ENCODE measurements at places on chromosomes 2 and 18.

GRCh38 chr2:217206016-217206725 lies 346.3 kb upstream of the TNP1 start:
- no peak for DNase-seq

DNA sequence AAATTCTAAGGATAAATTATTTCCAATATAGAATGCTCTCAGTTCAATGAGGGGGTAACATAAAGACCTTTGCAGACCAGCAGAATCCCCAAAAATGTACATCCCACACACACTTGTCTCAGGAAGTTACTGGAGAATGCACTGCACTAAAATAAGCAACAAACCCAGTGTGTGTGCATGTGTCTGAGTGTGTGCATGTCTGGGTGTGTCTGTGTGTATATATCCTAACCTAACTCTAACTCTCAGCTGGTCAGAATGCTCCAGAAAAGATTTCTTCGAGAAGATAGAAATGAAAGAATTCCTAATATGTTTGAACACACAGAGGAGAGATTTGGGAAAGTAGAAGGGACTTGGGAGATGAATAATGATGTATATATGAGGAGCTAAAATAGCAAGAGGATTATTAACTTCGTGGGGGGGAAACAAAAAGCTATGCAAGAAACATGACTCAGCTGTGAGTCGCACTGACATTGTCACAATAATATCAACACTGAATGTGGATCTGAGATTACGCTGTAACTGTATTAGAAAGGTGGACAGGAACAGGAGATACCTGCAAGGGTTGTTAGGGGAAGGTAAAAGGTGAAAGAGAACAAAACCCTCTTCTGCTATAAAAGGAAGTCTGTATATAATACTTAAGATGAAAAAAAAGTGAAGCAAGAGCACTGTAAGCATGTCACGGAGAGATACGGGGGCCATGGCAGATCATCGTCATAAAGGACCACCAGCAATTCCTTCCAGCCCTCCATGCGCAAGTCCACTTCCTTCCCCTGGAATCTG lies 11.1 kb downstream of the COLEC12 start:
- DNase-seq = peak; percentile 93

DNA sequence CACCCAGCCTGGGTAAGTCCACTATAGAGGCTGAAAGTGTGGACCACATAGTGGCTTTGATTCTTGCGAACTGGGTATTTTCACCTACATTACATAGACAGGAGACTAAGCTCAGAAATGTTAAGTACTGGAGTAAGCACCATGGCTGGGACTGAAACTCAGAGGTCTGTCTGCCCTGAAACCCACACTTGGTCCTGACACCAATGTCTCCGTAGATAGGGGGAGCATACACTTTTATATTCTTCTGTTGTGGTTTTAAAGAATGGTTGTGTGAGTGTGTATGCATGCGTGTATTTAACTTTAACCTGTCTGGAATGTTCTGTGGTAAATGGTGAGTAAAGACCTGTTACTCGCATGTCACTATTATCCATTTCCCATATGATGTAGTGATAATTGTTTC lies 10.3 kb upstream of the NPPC start:
- no peak for DNase-seq

- DNase-seq = no peak
Measured at GRCh38 chr2:235729557-235729947, 235.7 kb downstream of the AGAP1 start.

- no peak for DNase-seq
Measured at GRCh38 chr2:69811591-69811990, 17.9 kb upstream of the GMCL1 start.

DNA sequence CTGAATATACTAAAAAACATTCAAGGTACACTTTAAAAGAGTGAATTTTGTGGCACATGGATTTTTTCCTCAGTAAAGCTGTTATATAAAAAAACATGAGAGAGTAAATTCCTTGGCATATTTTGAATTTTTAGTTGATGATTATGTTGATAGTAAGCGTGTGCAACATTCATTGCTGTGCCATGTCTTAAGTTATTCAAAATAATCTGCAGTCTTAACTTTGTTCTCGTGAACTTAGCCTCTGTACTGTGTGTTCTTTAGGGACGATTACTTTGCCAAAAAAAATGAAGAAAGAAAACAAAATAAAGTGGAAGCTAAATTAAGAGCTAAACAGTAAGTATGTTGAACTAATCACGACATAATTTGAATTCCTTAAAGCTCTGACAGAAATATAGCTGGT lies 9.6 kb downstream of the SSB start:
- peak; percentile 70 for DNase-seq

GRCh38 chr18:63182861-63183260 lies 136.7 kb downstream of the BCL2 start:
- no peak for DNase-seq

GRCh38 chr2:121368836-121369235 lies 83.8 kb upstream of the TFCP2L1 start:
- DNase-seq = peak; percentile 42

DNA sequence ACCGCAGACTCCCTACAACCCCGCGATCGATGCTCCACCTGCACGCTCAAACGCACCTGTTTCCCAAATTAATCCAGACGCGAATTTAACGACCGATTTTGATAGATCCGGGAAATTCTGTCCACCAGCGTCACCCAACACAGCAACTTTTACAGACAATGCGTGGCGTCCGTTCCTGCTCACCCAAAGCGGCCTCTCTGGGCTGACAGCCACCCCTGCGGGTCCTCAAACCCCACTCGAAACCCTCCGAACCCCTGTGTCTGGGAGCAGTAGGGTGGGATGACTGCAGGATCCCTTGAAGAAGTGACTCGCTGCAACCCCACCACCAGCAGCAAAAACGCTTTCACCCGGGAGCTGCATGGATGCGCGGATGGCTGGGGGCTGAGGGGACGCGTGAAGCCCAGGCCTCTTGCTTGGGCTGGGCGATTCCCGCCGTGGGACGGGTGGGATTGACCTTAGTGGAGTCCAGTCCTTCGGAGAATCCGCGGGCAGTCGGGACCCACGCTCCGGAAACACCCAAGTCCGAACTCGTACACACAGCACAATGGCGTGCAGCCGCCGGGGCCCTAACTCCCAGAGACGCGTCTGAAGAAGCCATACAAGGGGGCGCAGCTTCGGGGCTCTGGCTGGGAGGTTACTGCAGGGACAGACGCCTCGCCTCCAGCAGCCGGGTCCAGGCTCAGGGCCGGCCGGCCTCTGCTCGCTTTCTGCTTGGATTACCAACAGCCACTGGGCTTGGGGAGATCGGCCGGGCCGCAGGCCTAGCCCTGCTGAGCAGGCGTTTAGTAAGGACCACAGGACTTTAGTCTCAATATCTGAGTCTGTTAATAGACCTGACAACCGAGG lies 31.1 kb upstream of the ATP6V1B1 start:
- no peak for DNase-seq

GRCh38 chr2:160816916-160817499 lies 323.4 kb upstream of the RBMS1 start:
- no peak for DNase-seq

GRCh38 chr2:175852879-175853615 lies 149.0 kb downstream of the LNPK start:
- peak; percentile 6 for DNase-seq

- no peak for DNase-seq
Measured at GRCh38 chr2:203586696-203587095, 51.6 kb upstream of the RAPH1 start.

DNA sequence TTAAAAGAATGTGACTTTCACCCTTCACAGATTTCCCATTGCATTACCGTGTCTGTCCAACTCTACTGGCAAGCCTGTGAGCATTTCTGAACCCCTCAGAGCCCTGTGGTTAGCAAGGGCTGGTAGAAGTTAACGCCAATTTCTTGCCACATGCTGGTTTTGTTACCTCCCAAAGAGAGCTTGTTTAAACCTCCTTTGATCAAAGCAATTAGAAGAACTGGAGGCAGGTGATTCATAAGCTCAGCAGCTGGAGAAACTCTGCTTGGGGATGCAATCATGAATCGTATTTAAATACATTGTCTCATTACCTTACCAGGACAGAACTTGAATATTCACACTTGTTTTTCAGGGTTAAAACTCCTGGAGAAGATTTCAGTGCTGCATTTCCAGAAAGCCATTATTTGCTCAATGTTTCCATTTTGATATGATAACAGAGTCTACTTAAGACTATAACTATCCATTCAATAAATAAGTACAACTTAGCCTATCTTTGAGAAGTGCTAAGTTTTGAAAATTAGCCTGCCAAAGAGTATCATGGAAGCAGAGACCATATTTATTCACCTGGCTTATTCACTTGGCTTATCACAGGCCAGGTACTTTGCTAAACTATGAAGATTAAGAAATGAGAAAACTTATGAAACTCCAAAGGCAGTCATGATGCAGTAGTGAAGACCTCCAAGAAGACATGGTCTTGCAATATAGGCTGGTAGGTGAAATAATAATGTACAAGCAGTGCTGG lies 292.8 kb downstream of the INSIG2 start:
- DNase-seq = no peak

GRCh38 chr2:53040536-53041229 lies 726.9 kb upstream of the CHAC2 start:
- no peak for DNase-seq

GRCh38 chr2:1784986-1785617 lies 40.8 kb upstream of the PXDN start:
- DNase-seq = no peak

DNA sequence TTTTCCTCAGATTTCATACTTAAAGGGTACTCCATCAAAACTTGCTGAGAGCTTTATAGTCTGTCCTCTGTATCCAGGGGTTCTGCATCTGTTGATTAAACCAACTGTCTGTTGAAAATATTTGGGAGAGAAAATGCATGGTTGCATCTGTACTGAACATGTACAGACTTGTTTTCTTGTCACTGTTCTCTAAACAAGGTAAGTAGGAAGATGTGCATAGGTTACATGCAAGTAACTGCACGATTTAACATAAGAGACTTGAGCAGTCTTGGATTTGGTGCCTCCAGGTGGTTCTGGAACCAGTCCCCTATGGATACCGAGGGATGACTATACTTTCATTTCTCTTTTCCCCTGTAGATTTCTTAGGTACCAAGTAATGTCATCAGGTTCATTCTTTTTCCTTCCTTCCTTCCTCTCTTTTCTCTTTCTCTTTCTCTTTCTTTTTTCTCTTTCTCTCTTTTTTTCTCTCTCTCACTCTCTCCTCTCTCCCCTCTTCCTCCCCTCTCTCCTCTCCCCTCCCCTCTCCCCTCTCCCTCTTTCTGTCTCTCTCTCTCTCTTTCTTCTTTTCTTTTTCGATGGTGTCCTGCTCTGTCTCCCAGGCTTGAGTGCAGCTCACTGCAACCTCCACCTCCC lies 23.2 kb downstream of the ADNP2 start:
- no peak for DNase-seq

GRCh38 chr18:25247725-25248124 lies 104.2 kb downstream of the ZNF521 start:
- DNase-seq = peak; percentile 85

DNA sequence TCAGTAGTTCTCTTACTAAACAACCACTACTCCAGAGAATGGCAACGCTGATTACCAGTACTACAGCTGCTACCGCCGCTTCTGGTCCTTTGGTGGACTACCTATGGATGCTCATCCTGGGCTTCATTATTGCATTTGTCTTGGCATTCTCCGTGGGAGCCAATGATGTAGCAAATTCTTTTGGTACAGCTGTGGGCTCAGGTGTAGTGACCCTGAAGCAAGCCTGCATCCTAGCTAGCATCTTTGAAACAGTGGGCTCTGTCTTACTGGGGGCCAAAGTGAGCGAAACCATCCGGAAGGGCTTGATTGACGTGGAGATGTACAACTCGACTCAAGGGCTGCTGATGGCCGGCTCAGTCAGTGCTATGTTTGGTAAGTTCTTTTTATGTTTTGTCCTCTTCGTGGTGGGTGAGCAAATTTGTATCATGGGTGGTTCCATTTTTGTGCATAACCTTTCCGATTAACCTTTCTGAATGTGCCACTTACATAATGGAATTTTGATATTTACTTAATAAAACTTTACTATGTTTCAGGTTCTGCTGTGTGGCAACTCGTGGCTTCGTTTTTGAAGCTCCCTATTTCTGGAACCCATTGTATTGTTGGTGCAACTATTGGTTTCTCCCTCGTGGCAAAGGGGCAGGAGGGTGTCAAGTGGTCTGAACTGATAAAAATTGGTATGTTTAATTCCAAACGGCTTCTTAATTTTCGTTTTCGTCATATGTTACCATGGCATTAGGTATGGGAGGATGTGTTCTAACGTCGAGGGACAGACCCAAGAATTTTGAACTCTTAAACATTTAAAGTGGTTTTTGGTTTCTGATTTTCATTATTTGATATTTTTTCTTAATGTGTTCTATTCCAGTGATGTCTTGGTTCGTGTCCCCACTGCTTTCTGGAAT lies 1.3 kb downstream of the SLC20A1 start:
- DNase-seq = no peak

DNA sequence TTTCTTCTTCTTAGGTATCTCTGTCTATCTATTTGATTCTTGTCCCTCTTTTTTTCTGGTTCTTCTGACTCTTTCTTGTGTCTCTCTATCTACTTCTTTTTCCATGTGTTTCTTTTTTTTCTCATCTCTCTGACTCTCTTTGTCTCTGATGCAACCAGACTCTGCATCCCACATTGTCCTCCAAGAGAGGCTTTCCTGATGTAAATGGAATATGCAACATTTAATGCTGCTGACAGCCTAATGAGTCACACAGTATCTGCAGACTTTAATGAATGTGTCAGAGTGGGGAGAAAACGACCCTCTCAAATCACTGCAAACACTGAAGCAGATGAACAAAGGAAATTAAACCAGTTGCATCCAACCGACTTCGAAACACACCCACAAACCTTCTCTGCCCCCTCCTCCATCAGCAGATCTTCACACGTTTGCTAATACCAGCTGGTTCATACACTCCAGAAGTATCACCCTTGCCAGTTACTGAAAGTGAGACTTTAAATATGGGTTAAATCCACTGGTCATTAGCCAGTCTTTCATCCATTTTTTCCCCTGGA lies 351.5 kb downstream of the TXNL1 start:
- peak; percentile 30 for DNase-seq
